Stimulated activated CD8-positive, alpha-beta memory T cell treated with anti-CD3 and anti-CD28 coated beads, Interleukin-7, amount 100 ng/mL, for 1 hour (primary cell): ENCODE measurements at places on chromosomes 2 and 18.

- no peak for DNase-seq
Observed at GRCh38 chr2:3606370-3607201, 11.7 kb downstream of the COLEC11 start.

- DNase-seq: no peak
Observed at GRCh38 chr2:168804214-168804613, 1.8 kb downstream of the NOSTRIN start.

DNA sequence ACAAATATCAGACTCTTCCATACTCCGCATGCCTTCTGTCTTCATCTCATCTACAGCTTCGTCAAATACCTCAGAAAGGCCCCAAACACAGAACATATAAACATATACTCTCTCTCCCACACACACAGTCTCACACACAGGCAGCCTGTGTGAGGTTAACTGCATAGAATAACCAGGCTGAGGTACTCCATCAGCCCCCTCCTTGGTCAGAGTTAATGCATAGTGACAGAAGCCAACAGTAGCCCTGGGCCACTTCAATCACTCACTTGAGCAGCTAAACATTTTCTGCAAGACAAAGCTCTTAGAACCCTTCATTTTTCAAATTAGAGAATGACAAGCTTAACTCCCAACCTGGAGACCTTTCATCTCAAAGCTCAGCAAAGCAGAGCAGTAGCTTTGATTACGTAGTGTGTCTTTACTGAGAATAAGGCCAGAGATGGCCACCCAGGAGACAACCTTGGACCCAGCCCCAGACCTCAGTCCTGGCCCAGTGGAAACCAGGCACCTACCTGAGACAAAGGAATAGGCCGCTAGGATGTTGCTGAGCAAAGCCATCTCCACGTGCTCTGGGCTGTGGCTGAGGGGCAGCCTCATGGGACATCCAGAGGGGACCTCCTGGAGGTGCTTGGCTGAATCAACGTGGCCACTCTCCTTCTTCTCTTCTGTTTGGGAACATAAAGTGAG lies 43.0 kb downstream of the EVA1A start:
- DNase-seq: no peak

DNA sequence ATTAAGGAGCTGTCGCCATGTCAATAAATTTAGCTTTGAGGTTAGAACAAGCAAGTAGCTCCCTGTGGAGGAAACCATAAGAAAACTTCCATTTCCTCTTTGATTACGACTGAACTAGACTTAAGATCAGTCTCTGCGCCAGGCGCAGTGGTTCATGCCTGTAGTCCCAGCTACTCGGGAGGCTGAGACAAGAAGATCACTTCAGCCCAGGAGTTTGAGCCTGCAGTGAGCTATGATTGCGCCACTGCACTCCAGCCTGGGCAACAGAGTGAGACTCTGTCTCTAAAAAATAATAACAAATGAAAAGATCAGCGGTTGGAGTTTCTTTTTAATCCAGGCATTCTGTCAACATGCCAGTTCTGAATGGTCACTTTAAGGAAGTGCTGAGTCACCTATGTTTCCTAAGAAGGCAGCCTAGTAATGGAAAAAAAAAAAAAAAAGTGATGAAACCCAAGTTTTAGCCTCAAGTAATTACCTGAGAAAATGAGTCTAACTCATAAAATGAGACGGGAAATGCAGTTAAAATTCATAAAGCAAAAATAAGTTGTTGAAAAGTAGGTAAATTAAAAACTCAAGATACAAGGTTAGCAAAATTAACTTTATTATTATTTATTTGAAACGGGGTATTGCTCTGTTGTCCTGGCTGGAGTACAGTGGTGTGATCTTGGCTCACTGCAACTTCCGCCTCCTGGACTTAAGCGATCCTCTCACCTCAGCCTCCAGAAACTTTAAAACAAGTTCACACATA lies 10.2 kb downstream of the C18orf32 start:
- DNase-seq: no peak

DNA sequence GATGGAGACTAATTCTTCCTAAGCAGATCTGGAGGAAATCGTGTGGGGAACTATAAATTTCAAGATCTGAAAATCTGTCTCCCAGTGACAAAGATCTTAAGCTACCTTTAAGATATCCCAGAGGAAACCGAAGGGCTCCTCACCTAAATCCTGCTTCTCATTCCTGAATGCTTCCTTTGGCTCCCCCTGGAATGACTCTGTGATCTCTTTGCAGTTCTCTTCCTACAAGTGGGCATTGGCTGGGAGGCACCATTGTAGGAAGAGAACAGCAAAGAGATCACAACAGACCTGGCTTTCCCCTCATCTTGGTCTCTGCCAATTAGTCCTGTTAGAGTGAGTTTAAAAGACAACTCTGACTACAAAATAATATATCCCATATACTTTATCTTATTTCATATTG lies 70.0 kb upstream of the KCNH7 start:
- no peak for DNase-seq

DNA sequence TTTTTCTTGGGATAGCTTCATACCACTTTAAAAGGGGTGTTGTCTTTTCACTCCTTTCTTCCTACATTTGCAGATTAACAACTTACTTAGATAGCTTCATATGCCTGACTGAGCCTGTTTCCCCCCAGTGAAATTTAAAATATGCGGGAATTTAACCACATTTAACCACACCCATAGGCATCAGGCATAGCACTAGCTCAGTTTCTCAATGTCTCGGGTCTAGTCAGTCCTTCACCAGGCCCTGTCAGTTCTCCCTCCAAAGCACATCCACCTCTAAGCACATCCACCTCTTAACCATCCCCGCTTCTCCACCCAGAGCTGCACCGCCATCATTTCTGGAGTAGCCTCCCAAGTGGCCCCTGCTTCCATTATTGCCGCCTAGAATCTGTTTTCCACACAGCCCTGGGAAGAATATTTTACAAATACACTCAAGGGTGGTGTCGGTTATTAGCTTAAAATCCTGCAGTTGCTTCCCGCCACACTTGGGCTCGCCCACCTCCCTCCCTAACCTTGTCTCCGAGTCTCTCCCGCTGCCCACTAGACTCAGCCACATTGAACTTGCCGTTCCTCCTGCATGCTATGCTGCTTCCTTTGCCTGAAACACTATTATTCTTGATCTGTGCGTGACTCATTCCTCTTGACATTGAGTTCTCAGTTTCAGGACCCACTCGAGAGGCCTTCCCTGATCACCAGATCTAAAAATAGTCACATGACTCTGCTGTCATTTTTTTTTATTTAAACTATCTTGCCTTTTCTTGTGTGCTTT lies 68.3 kb downstream of the SPTBN1 start:
- DNase-seq: no peak

GRCh38 chr18:35430721-35431373 lies 53.7 kb upstream of the ZNF396 start:
- DNase-seq: no peak

GRCh38 chr2:25991965-25992364 lies 9.7 kb upstream of the KIF3C start:
- DNase-seq: no peak
